Fibroblast of villous mesenchyme (primary cell): ENCODE measurements at places on chromosomes 7 and 10. TPM values are rescaled to one million over a fixed set of nuclear protein-coding genes. Genes with fewer than 3 reads are reported as not detected.
A peak's percentile ranks its signal among the peaks of the same experiment; 100 is the strongest.

The H2BK1 gene
- not detected in 2 replicates for total RNA-seq

GRCh38 chr7:29413626-29414136 lies 150.0 kb upstream of the PRR15 start:
- no peak for DNase-seq

DNA sequence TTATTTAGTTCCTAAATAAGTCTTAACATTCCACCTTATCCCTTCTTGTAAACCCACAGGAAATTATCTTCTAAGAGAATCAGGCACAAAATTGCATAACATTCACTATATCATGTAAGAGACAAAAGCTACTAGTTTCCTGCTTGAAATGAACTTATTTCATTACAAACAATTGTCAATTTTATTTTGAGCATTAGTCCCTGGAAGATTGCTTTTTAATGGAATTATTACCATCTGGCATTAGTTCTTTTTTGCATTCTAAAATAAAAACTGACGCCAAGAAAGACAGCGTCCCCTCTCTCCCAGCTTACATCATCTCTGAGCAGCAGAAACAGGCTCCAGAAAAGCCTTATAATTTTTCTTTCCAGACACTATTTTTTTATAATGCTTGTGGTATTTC lies 121.8 kb downstream of the NOC3L start:
- no peak for DNase-seq

- DNase-seq, result no peak
These were observed 69.8 kb upstream of the BAIAP2L1 start for GRCh38 chr7:98470485-98471240.

DNA sequence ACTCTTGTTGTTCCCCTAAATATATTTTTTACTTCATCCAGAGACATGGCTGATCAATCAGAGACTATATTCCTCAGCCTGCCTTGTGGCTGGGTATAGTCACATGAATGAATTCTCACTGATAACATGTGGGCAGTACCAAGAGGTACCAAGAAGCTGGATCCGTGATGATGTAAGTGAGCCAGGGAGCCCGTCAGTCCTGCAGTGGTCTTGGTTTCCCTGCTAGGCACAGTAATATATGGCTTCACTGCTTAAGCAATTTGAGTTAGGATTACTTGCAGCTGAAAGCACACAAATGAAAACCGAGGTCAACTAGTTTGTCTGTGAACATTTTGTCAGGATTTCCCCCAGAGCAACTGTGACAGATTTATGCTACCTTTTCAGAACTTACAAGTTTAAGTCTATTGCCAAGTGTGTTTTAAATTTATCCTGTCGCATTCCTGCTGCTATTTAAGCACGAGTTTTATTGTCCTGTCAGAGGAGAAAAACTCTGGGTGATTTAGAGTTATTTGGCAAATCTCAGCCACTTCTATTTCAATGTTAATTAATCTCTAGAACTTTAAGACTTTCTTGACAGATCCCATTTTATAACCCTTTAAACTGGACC lies 381.8 kb downstream of the PHF14 start:
- peak; percentile 32 for DNase-seq

GRCh38 chr7:71403202-71403946 lies 271.4 kb downstream of the GALNT17 start:
- DNase-seq, result no peak
